Endothelial cell (in vitro differentiated cells): ENCODE measurements at places on chromosomes 1 and 21. TPM values are rescaled to one million over a fixed set of nuclear protein-coding genes. Genes with fewer than 3 reads are reported as not detected.

- no peak overlapping the region for H3K27ac ChIP-seq
- DNase-seq = no peak
- peaks cover 3% of the 10 kb centered on the region for H3K27me3 ChIP-seq
Measured at GRCh38 chr1:14706631-14707030, 108.1 kb downstream of the KAZN start.

GRCh38 chr1:167090314-167090942, at the start of gene GPA33:
TSS of gene GPA33 (minus strand) at chr1:167090377. CDS start at chr1:167090287, 90 bp downstream.
- peaks cover 2% of the 10 kb centered on the region for H3K27me3 ChIP-seq
- DNase-seq = no peak
- H3K27ac ChIP-seq = no peak within 1 kb of the TSS
- peaks cover 28% of the 10 kb centered on the region for H3K4me1 ChIP-seq
- H3K36me3 ChIP-seq = no peaks in the 10 kb centered on the region

- H3K27ac ChIP-seq = no peak overlapping the region
- H3K36me3 ChIP-seq = peaks cover 13% of the 10 kb centered on the region
- DNase-seq = peak; percentile 69
- peaks cover 2% of the 10 kb centered on the region for H3K4me1 ChIP-seq
- H3K4me3 ChIP-seq = no peak overlapping the region
Measured at GRCh38 chr1:109498161-109498801, 4.4 kb downstream of the CYB561D1 start.

Gene FAM72B
- 12.0 TPM for total RNA-seq

DNA sequence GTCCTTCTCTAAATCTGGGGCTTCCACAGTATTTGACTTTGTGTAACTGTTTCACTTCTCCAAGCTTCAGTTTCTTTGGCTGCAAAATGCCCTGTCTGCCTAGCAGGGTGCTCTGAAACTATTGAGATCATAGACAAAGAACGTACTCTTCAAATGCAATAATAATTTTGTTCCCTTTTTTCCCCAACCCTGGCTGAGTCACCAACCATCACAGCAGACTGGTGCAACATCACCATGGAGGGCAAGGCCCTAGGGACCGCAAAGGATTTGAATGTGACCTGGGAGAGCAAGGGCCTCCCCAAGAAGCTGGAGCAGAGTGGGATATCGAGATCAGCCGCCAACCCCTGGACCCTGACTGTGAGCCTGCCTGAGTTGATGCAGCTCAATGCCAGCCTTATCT, 115.0 kb downstream of the FCRL5 start:
- H3K27ac ChIP-seq = no peak overlapping the region
- no peak for DNase-seq
- peaks cover 12% of the 10 kb centered on the region for H3K4me1 ChIP-seq
- no peaks in the 10 kb centered on the region for H3K36me3 ChIP-seq

DNA sequence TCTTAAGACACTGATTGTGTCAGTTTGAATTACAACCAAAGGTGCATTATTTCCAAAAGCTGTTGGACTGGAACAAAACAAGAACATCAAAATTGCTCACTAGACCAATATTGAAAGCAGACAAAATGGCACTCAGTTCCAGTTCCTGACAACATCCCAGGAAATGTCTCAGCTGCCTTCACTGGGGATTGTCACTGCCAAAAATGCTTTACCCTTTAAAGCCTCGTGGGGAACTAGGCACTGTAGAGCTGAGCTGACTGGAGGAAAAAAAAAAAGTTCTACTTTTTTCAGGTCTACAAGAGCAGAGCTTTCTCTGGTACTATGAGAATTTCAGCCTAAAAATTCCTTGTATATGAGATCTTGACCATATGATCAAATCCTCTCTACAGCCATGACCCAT, 21.9 kb downstream of the GPR52 start:
- peaks cover 11% of the 10 kb centered on the region for H3K4me1 ChIP-seq
- H3K4me3 ChIP-seq = no peak overlapping the region
- H3K27ac ChIP-seq = no peak overlapping the region
- no peak for DNase-seq
- no peaks in the 10 kb centered on the region for H3K36me3 ChIP-seq
- H3K27me3 ChIP-seq = no peaks in the 10 kb centered on the region

Gene SLC44A3
- 2.7 TPM for total RNA-seq

- H3K4me1 ChIP-seq = peaks cover 9% of the 10 kb centered on the region
- H3K27ac ChIP-seq = no peak overlapping the region
- H3K36me3 ChIP-seq = peaks cover 8% of the 10 kb centered on the region
- DNase-seq = no peak
- H3K4me3 ChIP-seq = no peak overlapping the region
Measured at GRCh38 chr1:236168716-236169429, 26.5 kb downstream of the GPR137B start.
